GM23338 (cell line): ENCODE measurements at places on chromosomes 3 and 15. TPM values are rescaled to one million over a fixed set of nuclear protein-coding genes. Genes with fewer than 3 reads are reported as not detected.

SCG3 gene
- 44.2 and 46.2 TPM in 2 replicates for total RNA-seq

IQCF5 gene
- total RNA-seq: not detected in 2 replicates

MST1R gene
- total RNA-seq: 3.7 and 4.4 TPM in 2 replicates

DLEC1 gene
- 0.19 and 0.31 TPM in 2 replicates for total RNA-seq

- no peak for DNase-seq
Measured at GRCh38 chr3:111801693-111802092, 57.4 kb upstream of the PHLDB2 start.

GRCh38 chr3:50256978-50257890 lies 11.7 kb upstream of the SEMA3B start:
- DNase-seq: peak; percentile 82

DNA sequence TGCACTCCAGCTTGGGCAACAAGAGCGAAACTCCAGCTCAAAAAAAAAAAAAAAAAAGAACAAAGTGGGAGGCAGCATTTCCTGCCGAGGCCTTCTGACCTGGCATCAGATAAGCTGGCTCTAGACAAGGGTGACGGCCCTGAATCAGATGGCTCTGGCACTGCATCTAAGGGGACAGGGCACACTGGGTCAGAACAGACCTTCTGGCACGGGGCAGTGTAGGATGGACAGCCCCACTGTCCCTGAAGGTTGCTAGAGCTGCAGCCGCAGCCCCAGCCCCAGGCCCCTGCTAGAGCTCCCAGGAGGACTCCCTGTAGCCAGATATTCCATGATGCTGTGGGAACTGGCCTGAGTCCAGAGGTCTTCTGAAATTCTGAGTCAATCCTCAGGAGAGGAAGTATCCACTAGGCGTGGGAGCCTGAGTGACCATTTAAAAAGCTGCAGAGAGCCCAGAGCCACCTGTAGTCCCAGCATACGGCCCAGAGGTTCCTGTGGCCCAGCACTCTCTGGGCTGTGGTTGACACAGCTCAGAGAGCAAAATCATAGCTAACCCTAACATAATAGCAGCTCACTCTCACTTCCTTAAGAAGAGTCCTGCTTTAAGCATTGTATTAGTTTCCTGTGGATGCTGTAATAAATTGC lies 69.2 kb upstream of the MFGE8 start:
- DNase-seq: no peak

GRCh38 chr3:195284842-195285241 lies 13.9 kb upstream of the XXYLT1 start:
- no peak for DNase-seq

DNA sequence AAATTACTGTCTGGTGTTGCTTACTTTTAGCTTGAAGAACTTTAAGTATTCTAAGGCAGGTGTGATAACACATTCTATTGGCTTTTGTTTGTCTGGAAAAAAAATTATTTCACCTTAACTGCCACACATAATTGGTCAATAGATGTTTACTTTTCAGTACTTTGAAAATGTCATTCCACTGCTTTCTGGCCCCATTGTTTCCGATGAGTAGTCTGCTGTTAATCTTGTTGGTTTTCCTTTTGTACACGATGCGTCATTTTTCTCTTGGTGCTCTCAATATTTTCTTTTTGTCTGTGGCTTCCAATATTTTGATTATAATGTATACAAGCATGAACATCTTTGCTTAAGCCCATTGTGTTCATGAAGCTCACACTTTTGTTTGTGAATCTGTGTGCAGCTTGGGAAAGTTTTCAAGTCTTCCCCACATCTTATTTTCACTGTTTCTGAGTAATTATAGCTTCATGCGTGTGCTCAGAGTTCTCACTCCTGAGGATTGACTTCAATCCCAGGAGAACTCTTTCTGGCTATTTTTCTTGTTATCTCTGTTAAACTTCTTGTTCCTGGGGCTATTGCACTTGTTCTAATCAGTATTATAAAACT lies 664.7 kb downstream of the IGSF11 start:
- DNase-seq: no peak

- DNase-seq: no peak
Measured at GRCh38 chr3:119628390-119628789, 30.7 kb downstream of the PLA1A start.

GRCh38 chr15:93051236-93052089 lies 37.5 kb downstream of the RGMA start:
- DNase-seq: no peak

- no peak for DNase-seq
Measured at GRCh38 chr3:72892081-72892775, 4.4 kb downstream of the GXYLT2 start.

DNA sequence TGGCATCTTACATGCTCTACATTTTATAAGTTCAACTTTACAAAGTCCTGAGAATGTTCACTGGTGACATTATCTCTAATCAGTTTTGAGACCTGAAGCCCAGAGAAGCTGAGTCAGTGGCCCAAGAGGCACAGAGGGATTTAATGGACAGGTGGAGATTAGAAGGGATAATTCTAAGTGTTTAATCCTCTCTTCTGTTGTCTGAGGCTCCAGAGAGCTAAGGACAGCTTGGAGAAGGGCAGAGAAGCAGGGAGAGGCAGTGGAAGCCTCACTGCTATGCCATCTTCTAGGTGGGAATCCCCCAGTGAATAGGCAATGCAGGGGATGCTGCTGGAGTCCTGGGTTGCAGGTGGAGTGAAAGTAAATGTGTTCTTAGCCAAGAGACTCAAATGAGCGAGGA lies 369.4 kb upstream of the SLCO3A1 start:
- DNase-seq: no peak

DNA sequence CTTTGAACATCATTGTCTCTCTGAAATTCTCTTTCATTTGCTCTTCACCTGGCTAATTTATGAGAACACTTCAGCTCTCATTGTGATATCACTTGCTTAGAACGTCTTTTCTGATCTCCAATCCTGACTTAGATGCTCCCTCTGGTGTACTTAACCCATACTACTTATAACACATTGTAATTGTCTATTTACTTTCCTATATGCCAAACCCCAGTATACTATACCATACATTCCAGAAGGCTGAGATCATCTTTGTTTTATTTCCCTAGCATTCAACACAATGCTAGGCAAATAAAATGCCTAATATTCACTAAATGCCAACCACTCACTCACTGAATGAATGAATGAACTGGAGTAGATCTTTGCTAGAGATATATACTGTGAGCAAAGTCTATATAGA lies 27.0 kb upstream of the PEX5L start:
- DNase-seq: no peak

DNA sequence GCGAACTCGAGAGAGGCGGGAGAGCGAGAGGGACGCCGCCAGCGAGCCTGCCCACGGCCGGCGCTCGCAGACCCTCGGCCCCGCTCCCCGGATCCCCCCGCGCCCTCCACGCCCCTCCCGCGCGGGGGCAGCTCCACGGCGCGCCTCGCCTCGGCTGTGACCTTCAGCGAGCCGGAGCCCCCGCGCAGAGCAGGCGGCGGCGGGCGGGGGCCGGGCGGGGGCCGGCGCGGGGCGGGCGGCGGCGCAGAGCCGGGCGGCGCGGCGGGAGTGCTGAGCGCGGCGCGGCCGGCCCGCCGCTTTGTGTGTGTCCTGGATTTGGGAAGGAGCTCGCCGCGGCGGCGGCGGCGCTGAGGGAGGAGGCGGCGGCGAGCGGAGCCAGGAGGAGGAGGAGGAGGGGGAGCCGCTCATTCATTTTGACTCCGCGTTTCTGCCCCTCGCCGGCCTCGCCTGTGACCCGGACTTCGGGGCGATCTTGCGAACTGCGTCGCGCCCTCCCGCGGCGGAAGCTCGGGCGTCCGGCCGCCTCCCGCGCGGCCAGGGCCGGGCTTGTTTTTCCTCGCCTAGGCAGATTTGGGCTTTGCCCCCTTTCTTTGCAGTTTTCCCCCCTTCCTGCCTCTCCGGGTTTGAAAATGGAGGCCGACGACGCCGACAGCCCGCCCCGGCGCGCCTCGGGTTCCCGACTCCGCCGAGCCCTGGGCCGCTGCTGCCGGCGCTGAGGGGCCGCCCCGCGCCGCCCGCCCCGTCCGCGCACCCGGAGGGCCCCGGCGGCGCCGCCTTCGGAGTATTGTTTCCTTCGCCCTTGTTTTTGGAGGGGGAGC lies 524 bp downstream of the IGF1R start:
- DNase-seq: peak; percentile 69

DNA sequence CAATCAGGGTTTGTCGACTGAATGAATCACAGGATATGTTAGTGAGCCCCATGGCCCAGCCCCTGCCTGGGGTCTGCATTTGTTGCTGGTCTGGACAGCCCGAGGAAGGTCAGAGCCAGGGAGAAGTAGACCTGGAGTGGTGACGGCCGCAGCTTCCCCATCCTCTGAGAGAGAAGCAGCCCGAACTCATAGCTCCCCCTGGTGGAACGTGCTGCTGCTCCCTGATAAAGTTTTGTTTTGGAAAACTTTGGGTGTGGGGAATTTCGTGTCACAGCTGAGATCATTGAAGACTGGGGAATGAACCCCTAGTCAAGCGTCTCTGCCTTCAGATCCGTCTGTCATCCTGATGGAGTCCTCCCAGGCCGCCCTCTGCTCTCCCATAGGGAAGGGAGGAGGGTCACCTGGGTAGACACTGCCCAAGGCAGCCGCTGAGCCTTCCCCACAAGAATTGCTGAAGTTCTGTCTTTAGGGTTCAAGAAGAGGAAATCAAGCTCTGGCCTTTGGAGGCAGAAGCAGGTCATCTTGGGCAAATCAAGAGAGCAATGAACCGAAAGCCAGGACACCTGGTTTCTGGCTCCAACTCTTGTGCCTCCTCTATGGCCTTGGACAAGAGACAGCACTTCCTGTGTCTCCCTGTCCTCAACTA lies 60.5 kb downstream of the GLDN start:
- DNase-seq: peak; percentile 87

DNA sequence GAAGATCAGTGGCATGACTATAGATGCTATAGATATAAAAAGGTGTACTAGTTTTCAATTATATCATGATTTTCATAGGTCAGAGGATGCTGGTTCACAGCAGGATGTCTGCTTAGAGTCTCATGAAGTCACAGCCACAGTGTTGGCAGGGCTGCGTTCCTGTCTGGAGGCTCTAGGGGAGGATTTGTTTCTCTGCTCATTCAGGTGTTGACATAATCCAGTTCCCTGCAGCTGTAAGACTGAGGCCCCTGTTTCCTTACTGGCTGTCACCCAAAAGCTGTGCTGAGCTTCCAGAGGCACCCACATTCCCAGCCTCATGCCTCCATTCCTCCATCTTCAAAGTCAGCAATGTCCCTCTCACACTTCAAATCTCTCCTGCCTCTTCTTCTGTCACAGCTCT lies 170.7 kb downstream of the OCA2 start:
- no peak for DNase-seq

DNA sequence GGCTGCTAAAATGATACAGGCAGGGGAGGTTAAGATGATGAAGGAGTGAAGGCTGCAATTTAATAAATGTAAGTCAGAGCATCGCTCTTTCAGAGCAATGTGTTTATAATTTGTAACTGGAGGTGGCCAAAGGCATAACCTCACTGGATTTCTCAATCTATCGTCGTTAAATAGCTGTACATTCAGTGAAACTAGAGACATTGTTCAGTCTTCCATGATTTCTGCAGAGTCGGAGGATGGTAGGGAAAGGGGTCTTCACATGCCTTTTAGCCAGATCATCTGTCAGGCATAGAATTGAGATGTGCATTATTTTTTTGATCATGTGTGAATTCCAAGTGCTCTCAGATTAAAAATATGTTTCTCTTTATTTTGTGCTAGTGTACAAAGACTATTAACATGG lies 315.4 kb downstream of the OXSM start:
- DNase-seq: no peak

DNA sequence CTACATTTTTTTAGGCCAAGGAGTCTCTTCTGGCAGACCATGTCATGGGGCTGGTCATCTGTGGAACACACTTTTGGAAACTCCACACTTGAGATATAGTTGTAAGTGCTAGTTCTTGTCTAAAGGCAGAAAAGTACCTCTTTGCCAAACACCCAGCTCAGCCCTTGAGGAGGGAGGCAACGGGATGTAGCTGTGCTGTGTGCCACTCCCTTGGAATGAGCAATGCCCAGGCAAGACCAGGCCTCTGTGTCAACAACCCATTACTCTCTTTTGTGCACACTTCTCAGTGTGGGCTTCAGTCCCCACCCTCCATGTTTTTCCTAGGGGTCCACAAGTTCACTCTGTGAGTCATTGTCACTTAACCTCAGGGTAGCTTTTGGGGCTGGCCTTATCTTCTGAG lies 528.3 kb upstream of the CFAP20DC start:
- no peak for DNase-seq
